ENCODE measurements at places on chromosomes 1 and 21.

GRCh38 chr1:7684861-7685635 lies 86.0 kb upstream of the VAMP3 start:
- no peak for DNase-seq

GRCh38 chr1:14811573-14811972 lies 213.1 kb downstream of the KAZN start:
- DNase-seq, result no peak

DNA sequence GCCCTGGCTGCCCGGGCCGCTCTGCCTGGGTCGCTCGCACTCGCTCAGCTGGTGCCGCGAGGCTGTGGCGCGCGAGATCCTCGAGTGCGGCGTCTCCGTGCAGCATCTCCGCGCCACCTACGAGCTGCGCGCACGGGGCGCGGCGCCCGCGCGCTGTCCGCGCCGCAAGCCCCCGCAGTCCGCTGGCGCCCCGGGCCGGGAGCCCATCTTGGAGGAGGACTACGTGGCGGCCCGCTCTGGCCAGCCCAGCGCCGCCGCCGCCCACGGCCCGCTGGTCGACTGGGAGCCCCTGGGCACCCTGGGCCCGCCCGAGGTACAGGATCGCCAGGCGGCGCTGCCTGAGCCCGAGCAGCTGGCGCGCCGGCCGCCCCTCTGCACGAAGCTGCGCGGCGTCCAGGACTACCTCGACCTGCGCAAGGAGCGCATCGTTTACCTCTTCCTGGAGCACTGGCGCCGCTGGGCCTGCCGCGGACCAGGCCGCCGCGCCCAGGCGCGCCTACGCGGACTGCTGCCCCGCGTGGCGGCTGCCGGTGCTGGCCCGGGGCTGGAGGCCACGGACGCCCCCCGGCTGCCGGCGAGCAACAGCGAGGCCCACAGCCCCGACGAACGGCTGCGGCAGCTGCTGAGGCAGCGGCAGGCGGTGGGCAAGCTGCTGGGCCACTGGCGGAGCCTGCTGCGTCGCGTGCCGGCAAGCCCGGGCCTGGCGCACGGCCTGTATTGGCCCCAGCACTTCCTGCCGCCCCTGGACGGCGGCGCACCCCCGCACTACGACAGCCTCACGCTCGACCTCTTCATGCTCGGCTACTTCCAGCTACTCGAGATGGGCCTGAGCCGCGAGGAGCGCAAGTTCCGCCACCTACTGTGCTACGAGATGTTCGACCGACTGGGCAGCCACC lies 10.9 kb downstream of the TNFRSF25 start:
- DNase-seq, result no peak

GRCh38 chr1:197463142-197463541 lies 195.1 kb downstream of the CRB1 start:
- no peak for DNase-seq

Data from AG09319 (cell line).